ENCODE measurements at places on chromosomes 12 and 14.

DNA sequence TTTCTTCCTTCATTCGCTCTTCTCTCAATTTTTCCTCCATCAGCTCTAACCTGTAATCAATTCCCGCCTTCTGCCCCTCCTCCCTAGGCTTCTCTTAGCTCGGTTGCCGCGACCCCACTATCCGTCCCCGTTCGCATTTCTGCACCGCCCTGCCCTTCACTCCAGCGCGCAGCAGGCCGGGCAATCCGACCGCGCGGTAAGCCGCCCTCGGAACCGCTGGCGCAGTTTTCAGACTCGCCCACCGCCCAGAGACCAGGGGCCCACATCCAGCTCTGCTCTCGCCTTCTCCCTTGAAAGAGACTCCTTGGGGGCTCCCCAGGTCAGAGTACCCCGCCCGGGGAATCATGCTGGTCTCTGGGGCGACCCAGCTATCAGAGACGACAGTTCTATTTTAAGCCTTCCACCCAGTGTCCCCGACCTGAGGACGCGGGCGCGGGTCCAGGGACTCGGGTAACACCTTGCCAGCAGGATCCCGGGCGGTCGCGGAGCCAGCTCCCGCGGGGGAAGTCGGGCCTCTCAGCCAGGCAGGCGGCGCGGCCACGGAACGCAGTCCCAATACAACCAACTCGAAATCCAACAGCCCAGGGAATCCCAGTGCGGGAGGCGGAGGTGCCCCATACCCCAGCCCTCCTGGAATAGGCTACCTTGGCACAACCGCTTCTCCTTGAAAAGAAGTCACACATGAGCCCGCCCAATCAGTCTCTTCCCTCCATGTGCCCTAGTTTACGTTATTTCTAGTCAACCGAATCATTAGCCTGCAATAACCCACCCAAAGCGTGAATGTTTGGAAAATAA lies 5.7 kb upstream of the SLC38A4 start:
- DNase-seq, result no peak

DNA sequence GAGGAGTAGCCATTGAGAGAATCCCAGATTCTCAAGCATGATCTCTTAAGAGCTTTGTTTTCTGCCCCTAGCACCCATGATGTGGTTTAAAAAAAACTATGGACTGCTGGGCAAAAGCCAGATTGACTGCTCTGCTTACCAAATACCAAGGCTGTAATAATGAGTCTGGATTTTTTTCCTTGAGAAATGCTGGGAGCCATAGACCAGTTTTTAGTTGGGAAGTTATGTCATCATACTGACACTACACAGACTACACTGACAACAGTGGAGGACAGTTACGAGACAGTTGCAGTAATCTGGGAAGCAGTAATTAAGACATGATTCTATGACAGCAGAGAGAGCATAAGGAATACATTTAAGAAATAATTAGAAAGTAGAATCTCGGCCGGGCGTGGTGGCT lies 35.8 kb downstream of the SPATA7 start:
- no peak for DNase-seq

GRCh38 chr14:78127961-78128360 lies 42.2 kb upstream of the NRXN3 start:
- no peak for DNase-seq

- DNase-seq, result no peak
Measured at GRCh38 chr14:34218881-34219280, 243.2 kb downstream of the SPTSSA start.

DNA sequence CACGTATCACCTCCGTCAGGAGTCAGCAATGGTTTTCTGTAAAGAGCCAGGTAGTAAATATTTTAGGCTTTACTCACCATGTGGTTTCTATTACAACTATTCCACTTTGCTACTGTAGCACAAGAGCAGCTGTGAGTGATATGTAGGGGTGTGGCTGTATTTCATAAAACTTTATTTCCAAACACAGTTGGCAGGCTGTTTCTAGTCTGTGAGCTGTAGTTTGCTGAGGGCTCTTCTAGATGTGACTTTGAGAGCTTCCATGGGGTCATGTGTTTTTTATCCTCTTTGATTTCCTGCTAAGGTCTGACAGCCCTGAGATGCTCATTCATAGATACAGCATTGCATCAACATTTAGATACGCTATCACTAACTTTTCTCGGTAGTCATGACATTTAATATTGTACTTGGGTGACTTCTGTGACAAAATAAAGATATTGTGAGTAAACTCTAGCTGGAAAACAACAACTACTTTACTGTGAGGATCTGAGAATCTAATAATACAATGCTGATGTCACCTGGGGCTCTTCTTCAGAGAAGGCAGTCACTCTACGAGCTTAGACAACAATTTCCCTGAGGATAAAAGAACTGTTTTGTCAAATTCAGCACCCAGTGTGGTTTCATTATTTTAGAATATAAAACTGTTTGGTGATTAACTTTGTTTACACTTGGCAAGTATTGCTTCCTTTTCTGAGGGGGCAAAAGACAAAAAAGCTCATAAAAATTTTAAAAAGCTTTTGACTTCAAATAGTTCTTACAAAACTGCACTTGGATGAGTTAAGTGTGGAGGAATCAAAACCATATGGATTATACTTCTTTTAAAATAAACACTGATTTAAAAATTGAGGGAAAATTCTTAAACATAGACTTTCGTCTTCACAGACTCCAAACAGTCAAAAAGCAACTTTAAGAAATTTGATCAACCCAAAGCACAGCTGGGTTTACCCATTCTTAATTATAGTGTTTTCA lies 231.2 kb upstream of the DCN start:
- no peak for DNase-seq

DNA sequence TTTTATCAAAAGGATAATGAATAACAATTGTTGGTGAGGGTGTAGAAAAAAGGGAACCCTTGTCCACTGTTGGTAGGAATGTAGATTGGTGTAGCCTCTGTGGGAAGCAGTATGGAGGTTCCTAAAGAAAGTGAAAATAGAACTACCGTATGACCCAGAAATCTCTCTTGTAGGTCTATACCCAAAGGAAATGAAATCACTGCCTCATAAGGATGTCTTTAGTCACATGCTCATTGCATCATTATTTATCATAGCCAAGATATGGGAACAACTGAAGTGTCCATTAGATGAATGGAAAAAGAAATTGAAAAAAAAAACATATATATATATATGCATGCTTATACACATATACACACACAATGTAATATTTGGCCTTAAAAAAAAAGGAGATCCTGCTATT lies 158.8 kb upstream of the NPAS3 start:
- DNase-seq, result no peak

DNA sequence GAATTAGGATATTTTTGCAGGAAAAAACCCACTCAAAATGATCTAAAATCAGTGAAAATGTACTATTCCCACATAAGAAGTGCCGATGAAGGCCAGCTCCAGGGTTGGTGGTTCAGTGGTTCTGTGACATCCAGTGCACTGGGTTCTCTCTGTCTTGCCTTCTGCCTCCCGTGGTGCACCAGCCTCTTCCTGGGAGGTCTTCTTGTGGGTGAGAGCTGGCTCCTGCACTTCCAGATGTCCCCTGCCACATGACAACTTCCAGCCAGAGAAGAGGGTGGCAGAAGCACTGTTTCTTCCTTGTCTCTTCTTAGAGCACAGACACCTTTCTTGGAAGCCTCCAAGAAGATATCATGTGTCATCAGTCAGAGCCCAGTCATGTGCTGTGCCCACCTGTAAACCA lies 170.9 kb downstream of the PELI2 start:
- no peak for DNase-seq

GRCh38 chr14:22908601-22909000 lies 10.3 kb downstream of the RBM23 start:
- DNase-seq, result no peak

DNA sequence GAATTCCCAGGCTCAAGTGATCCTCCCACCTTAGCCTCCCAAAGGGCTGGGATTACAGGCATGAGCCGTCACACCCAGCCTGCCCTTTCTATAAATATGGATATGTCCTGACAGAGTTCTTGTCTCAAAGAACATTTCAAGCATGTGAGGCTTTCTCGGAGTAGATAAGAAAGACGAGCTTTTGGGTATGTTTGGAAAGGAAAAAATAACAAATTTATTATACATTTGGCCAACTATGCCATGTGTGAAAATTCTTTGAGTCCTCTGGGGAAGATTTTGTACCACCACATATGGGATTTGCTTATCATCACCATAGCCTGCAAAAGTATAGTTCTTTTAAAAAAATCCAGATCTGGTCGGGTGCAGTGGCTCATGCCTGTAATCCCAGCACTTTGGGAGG lies 23.7 kb upstream of the MYBPC1 start:
- DNase-seq, result no peak

- DNase-seq, result no peak
Measured at GRCh38 chr14:57732463-57733285, 133.2 kb downstream of the SLC35F4 start.

GRCh38 chr12:122753319-122753650 lies 661 bp downstream of the DENR start:
- DNase-seq, result no peak

DNA sequence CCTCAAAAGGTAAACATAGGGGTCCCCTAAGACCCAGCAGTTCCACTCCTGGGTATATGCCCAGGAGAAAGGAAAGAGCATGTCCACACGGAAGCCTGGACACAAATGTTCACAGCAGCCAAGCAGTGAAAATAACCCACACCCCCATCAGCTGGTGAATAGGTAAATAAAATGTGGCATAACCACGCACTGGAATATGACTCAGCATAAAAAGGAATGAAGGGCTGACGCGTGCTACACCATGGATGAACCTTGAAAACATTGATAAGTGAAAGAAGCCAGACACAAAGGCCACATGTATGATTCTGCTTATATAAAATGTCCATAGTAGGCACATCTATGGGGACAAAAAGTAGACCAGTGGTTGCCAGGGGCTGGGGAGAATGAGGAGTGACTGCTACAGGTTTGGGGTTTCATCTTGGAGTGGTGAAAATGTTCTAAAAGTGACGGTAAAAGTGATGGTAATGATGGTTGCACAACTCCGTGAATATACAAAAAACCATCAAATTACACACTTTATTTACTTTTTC lies 3.8 kb upstream of the SCARB1 start:
- no peak for DNase-seq

GRCh38 chr12:87107766-87108165 lies 851.6 kb upstream of the MGAT4C start:
- no peak for DNase-seq

DNA sequence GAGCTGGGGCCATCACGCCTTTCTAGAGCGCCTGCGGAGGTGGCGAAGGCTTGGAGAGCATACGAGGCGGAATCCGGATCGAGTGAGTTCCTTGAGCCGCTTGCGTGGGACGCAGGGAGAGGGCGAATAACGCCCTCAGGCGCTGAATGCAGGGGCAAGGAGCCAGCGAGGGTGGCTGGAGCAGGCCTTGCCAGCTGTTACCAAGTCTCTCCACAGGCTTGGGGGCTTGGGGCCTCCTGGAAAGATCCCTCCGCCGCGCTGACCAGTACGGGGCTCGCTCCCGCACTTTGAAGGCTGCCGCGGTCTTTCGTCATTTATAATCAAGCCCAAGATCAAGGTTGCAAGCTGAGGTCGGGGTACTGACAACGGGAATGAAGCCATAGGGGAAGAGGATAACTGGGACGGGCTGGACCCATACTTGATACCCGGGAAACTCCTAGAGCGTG lies 1.2 kb downstream of the FLRT2 start:
- peak; percentile 85 for DNase-seq

DNA sequence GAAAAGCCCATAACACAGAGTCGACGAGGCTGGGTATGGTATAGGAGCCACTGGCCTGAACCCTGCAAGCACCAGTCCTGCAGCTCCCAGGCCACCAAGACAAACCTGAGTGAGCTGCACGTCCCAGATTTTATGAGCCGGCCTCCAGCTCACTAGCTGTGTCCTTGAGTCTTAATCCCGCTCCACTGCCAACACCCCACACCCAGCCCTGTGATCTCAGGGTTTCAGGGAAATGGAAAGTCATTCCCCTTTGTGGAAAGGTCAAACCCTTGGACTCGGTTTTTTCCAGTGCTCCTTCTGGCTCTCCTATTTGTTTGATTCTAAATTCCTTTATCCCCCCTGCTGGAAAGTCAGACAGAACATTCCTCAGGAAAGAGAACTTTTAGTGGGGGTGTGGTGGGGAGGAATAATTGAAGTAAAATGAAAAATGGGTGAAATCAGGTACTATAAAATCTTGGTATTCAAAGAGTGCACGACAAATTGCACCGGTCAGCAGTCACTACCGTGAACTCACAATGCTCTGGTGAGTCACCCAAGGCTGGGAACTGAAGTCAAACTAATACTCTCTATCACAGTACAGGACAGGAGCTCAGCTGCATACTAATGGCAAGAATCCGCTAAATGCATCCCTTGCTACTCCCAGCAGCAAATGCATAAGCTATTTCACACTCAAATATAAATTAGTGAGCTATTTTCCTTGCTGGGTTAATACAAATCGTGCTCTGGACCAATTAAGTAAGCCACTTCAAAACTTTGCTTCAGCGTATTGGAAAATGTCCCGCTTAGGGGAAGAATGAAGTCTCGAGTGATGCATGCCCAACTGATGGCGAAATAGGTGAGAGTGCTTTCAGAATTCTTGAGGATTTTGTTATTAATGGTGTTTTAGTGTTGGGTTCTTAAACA lies 9.0 kb downstream of the PITPNM2 start:
- DNase-seq, result no peak

- DNase-seq, result no peak
Measured at GRCh38 chr14:56585461-56586084, 6.0 kb downstream of the TMEM260 start.

- DNase-seq, result no peak
Measured at GRCh38 chr12:27498149-27498548, 25.9 kb upstream of the PPFIBP1 start.

DNA sequence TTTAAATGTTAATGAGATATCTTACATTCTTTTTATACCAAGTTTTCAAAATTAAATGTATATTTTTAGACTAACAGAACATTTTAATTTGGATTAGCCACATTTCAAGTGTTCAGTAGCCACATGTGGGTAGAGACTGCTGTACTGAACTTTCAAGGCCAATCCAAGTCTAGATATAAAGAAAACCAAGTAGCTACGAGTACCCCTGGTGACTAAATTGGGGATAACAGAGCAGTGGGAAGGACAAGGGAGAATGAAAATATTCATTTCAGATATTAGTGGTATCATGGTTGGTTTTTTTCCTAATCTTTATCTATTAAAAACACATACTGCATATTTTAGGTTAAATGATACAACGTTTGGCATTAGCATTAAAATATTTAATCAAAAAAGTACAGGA lies 69.4 kb upstream of the RHOJ start:
- DNase-seq, result no peak

GRCh38 chr12:131142891-131143657 lies 189.4 kb downstream of the ADGRD1 start:
- no peak for DNase-seq

DNA sequence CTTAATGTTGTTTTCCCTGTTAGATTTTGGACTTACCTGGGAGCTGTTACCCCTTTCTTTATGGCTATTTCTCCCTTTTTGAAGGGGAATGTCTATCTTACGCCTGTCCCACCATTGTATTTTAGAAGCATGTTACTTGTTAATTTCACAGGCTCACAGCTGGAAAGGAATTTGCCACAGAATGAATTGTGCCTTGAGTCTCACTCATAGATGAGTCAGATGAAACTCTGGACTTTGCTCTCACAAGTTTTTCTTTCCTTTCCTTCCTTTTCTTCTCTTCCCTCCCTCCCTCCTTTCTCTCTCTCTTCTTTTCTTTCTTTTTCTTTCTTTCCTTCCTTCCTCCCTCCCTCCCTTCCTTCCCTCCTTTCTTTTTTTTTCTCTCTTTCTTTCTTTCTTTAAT lies 9.3 kb upstream of the ATF7IP start:
- no peak for DNase-seq

GRCh38 chr12:12960639-12961209 lies 8.8 kb upstream of the GPRC5D start:
- DNase-seq, result no peak

Data from posterior cingulate gyrus (tissue), 11 donors.